HuH-7.5 (cell line): ENCODE measurements at places on chromosomes 2 and 18.

DNA sequence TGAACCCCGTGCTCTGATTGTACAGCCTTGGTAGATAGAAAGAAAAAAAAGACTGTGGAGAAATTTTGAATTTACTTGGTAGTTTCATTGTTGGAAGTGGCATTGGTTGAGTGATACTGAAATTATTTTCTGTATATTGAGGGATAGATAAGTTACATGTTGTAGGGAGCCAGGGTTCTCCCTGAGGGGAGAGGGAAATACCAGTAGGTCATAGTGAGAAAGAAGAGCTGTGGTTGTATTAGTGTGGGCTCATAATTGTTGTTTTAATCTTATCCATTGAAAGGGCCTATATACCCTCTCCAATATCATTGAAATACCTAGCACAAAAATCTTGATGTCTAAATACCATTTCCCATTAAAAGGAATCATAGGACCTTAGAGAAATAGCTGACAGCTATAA is 16.9 kb upstream of the RAB31 start:
- no peak for DNase-seq

DNA sequence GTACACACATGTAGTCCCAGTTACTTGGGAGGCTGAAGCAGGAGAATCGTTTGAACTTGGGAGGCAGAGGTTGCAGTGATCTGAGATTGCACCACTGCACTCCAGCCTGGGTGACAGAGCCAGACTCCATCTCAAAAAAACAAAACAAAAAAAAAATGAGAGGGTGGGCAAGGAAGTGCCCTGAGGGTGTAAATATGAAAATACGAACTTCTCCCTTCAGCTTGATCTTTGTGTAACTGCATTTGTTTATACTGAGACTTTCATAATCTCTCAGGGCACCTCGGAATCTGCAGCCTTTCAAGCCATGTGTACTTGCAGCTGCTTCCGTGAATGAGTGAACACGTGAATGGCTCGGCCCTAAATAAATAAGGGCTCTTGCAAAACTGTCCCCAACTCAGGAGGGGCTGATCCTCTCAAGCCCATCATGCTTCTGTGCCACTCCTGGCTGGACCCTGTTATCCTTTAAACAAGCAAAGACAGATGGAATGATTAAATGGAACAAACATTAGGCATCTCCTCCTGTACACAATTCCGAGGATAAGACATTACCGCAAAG is 96.8 kb downstream of the BOD1L2 start:
- peak; percentile 14 for DNase-seq

DNA sequence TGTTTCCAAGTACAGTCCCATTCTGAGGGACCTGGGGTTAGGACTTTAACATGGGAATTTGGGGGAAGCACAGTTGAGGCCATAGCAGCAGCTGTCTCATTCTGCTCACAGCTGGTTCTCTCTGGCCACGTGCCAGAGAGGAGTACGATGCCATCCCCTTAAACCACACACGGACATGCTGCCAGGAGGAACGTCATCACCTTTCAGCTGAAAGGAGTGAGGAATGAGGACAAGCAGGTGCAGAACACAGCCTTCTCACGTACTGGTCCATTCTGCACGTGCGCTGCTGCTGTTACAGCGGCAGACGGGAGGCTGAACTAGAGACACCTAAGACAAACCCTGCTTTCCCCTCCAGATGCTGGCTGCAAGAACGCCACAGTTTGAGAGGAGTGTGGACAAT is 33.5 kb downstream of the ODC1 start:
- no peak for DNase-seq

- DNase-seq = no peak
Measured at GRCh38 chr2:61262699-61263098, 100.7 kb downstream of the C2orf74 start.

GRCh38 chr18:80179857-80180558 is 67.3 kb downstream of the PARD6G start:
- no peak for DNase-seq
